H1 (cell line): ENCODE measurements at places on chromosomes 5 and 9. TPM values are rescaled to one million over a fixed set of nuclear protein-coding genes. Genes with fewer than 3 reads are reported as not detected.

The FBLL1 gene
- 30.9 and 38.1 TPM in 2 replicates for polyA plus RNA-seq

- DNase-seq = no peak
Measured at GRCh38 chr5:125484272-125484741, 737.9 kb upstream of the ZNF608 start.

DNA sequence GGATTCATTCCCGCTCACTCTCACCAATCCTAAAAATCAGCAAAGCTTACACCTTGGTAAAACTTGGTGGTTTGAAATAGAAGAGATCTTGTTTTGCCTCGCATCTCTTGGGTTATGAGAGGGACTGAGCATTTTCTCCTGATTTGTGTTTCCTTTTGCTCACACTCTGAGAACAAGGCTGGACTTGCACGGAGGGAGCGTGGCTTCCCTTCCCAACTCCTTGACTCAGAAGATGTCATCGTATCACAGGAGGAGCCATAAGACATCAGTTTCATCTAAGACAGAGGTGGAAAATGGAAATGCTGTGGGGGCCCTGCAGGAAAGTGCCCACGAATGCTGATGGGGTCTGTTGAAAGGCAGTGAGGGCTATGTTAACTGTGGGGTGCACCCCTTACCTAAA is 37.4 kb downstream of the CTSL start:
- no peak for DNase-seq

DNA sequence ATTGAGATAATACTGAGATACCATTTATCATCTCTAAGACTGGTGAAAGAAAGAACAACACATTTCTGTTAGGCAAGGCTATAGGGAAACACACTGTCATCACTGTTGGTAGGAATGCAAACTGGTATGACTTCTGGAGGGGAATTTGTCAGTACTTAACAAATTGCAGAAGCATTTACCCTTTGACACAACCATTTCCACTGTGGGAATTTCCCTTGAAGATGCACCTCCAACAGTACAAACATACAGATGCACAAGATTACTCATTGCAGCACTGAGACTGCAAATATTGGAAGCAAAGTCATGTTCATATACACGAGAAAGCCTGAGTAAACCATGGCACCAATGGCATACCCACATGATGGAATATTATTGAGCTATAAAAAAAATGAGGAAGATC is 17.6 kb downstream of the GM2A start:
- no peak for DNase-seq

- no peak for DNase-seq
Measured at GRCh38 chr5:32276173-32276853, 36.4 kb downstream of the MTMR12 start.

DNA sequence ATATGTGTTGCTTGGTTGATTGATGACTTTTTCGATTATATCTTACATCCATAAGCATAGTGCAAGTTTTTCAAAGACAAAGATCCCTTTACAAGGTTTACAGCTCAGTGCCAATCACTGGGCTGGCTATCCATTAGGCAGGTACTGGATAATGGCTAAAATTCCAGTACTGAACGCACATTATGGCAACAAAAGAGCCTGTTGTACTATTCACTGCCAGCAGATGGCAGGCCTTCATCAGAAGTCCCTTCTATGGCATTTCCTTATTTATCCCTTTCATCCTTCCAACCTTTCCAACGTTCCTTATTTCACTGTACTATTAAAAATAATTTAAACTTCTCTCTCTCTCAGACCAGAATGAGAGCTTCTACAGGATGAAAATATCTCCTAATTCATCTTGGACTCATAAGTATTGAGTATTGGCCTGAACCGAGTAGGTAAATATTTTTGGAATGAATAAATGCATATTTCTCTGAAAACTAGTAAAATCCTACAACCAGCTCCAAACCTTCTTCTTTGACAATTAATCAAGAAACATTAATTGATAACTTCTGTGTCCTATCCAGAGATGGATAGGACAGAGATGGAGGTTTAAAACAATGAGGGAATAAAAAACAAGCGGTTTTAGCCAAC is 6.7 kb upstream of the WNT8A start:
- no peak for DNase-seq

The SMIM32 gene
- 0.09 and 0.14 TPM in 2 replicates for polyA plus RNA-seq

DNA sequence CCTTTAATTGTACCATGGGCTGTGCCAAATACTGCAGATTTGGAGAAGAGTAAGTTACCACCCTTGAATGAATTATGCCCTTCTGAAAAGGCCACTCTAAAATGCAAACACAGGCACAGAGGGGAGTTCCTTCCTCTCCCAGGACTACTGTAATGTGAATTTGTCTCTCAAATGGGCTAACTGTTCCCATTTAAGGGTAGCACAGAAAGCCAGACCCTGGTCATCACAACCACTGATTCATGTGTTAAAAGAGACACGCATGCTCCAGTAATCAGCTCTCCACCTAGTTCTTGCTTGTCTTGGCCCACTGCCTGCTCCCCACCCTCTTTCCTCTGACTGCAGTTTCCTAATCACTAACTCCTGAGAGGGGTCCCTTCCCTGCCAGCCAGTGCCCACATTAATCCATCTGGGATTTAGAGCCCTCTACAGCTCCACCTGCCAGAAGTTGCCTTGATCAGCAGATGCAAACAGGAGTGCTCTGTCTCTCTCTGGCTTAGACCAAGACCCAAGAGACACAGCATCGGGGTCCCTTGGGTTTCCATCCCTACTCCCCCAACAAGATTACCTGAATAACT is 382.4 kb downstream of the TMEM167A start:
- no peak for DNase-seq

- no peak for DNase-seq
Measured at GRCh38 chr9:132726576-132727130, 56.4 kb downstream of the GTF3C4 start.

DNA sequence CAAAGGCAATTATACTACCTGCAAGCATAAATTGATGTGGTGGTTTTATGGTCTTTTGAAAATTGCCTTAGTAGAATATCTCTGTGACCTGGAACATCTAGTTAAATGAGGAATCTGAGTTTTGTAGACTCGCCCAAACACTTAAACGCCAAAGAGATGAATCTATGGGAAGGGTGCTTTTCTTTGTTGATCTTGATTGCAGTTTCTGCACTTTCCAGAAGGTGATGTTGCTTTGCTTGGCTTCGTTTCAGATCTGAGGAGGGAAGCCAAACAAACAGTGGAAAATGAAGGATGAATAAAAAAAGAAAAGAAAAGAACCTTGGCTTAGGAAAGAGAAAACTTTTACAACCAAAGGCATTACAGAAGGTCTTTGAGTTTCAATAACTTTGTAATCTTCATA is 1021.2 kb downstream of the NR2F1-AS1 start:
- no peak for DNase-seq

DNA sequence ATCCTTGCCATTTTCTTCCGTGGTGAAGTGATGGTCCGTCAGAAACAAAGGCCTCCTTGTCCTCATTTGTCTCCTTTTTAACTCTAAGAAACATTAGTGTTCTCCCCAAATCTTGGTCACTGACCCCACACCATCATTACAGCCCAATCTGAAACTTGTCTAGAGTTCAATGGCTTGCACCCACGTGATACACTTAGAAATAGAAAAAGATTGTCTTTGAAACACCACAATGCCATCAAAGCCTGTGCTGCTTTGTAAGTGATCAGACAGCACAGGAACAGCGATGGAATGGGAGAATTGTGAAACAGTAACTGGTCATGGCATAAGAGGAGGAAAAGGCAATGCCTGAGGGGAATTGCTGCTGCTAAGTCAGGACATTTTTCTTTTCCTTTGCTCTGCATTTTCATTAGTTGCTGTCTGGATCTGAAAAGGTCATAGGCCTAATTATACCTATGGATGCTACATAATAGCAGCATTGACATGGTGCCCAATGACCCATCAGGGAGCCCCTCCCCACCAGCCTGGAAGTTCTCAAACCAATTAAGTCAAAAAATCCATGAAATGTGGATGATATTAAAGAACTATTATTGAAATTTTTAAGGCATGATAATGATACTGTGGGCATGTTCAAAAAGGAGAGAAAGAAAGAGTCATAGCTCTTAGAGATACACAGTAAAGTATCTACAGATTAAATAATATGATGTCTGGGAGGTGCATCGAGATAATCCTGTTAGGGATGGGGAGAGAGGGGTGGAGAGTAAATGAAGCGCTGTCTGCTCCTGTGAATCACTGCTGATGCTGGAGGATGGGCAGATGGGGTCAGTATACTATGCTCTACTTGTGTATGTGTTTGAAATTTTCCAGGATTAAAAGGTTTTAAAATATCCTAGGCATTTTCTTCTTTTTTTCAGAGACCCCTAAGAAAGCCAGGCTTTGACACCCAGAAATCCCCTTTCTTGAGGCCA is 83.6 kb downstream of the ENC1 start:
- no peak for DNase-seq
